ENCODE measurements at places on chromosomes 12 and 14. TPM values are rescaled to one million over a fixed set of nuclear protein-coding genes. Genes with fewer than 3 reads are reported as not detected.

- no peak for DNase-seq
These were observed 48.1 kb upstream of the OTX2 start for GRCh38 chr14:56858422-56858821.

DNA sequence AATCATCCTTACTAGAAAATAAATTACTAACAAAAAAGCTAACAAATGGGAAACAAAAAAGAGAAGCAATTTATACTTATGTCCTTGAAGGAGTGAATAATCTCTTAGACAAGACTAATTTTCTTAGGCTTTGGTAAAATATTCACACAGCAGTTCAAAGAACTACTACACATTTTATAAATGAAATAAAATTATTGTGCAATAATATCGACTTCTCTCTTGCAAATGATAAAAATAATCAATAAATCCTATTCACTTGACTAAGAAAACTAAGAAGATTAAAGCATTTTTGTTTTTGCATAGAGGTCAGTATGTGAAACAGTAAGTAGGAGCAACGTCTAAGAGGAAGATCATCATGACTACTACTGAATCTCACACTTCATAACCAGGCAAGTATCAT is 82.0 kb downstream of the EML5 start:
- DNase-seq, result no peak

DNA sequence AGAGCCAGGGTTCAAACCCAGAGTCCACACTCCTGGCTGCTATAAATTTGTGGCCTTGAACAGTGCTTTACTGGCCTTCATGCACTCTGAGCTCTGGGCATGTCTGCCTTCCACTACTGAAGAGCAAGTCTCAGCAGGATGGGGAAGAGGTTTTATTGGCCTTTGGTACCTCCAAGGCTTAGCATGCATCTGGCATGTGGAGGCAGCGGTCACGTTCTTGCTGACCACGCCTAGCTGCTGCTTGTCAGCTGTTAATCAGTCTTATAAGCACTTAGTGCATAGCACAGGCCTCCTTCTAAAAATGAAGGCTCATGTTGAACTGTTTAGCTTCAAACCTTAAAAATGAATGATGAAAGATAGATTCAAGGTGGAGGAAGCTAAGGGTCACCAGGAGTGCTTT is 177.5 kb downstream of the PELI2 start:
- DNase-seq, result no peak

DNA sequence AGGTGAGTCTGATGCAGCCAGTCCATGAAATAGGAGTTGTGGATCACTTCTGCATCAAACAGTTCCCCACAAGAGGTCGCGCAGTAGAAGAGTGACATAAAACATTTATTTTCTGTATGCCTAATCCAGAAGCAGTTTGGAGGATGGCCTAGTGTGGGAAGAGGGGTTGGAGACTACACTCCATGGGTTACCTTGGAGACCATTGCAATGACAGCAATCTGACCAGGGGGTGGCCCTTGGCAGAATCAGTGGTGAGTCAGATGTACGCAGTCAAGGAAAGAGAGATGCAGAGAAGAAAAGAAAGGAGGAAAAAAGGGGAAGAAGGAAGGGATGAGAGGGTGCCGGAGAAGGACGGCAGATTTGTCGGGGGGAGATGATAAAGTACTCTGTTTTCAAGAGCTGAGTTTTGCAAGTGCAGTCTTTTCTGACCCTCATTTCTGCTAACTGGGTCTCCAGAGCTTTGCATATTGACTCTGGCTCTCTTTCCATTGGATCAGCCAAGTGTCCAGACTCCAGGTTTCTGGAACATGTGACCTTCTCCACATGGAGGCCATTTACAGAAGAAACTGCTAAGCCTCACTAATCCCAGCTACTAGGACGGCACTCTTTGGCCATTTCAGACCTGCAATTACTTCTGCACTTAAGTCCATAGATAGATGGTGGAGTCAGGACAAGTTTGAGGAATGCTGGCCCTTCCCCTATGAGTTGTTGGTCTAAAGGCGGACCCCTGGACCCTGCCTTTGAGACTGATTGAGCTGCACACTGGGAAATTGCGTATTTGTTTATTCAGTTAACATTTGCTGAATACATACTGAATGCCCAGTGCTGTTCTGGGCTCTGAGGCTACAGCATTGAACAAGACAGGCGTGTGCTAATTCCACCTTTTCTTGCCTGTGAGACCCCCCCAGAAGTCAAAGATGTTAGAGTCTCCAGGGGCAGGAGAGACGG is 424.2 kb downstream of the BCL11B start:
- no peak for DNase-seq

Gene POTEG
- not detected for polyA plus RNA-seq

GRCh38 chr12:13562915-13563742 is 366.6 kb downstream of the EMP1 start:
- no peak for DNase-seq

Gene NANOG
- not detected for polyA plus RNA-seq

GRCh38 chr12:14317362-14318146 is 47.9 kb upstream of the ATF7IP start:
- no peak for DNase-seq

GRCh38 chr14:98899441-98899840 is 372.6 kb downstream of the BCL11B start:
- no peak for DNase-seq
